HCEC 1CT (cell line): ENCODE measurements at places on chromosomes 13 and 19.

- peak; percentile 24 for DNase-seq
These were observed 2.0 kb upstream of the RCBTB1 start for GRCh38 chr13:49587311-49587847.

GRCh38 chr19:17390665-17391370 is 3.2 kb downstream of the CCDC194 start:
- peak; percentile 89 for DNase-seq

- peak; percentile 90 for DNase-seq
These were observed 19.1 kb upstream of the KCTD4 start for GRCh38 chr13:45219938-45220375.

DNA sequence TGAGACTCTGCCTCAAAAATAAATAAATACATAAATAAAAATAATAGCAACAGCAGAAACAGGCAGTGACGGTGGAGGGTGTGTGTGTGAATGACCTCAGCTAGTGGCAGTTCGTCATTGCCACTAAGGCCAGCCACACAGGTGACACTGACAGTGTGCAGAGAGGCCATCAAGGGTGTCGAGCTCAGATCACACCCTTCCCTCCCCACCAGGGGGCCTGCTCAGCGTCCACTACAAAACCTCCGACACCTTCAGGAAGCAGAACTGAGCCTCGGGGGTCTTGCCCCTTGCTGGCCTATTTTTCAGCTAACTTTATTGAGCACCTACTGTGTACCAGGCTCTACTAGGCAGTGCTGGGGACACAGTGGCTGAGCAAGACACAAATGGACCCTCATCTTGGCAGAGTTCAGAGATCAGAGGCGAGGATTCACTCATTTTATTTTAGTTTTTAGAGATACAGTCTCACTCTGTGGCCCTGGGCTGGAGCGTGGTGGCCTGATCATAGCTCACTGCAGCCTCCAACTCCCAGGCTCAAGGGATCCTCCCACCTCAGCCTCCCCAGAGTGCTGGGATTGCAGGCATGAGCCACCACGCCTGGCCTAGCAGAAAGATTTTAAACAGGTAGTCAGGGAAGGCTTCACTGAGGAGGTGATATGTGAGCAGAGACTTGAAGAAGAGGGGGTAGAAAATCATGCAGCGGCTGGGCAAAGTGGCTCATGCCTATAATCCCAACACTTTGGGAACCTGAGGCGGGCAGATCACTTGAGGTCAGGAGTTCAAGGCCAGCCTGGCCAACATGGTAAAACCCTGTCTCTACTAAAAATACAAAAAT is 30.3 kb upstream of the SEMA6B start:
- peak; percentile 20 for DNase-seq

GRCh38 chr19:38736036-38736412 is 8.2 kb downstream of the CAPN12 start:
- no peak for DNase-seq
